NCI-H187 treated with DMSO at 0.1 percent for 48 hours (cell line): ENCODE measurements at places on chromosomes 4 and X.
A peak's percentile ranks its signal among the peaks of the same experiment; 100 is the strongest.

GRCh38 chrX:13932416-13932815 lies 97.3 kb downstream of the GEMIN8 start:
- DNase-seq, result no peak

DNA sequence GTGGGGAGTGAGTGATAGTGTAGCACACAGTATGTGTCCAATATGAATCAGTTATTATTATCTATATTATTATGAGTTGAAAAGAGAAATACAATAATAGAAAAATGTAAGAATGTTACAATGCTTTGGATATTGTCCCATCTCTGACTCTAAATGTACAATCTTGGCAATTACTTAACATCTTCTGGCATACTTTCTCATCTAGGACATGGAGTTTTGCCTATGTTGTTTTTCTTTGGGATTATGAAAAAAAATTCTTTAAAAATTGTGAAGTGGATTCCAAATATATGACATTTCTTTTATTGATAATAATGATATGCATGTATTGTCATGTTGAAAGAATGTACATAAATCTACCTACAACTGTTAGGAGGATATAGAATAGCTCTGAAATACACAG lies 84.1 kb downstream of the TBCK start:
- DNase-seq, result no peak

DNA sequence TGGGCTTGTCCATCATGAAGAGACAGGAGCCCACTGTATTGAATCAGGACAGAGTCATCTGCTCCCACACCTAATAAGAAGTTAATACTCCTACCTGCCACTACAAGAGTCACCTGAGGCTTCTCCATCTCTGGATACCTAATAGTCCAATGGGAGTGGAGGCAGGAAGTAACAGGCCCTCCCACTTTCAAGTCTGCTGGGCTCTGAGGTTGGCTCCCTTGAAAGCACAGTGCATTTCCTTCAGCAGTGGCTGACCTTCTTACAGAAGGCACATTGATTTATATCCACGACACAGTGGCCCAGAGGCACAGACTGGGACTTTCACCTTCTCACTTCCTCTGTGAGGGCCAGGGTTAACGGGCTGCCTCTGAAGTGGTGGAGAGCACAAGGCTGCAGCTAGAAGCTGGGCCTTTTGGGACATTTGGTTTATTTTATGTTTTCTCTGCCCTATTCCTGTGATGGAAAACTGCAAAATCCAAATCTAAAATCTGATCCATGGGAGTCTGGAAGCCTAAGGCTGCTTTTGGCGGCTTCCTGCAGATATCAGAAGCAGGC lies 38.1 kb downstream of the FRG2 start:
- DNase-seq, result no peak

GRCh38 chrX:87890437-87890836 lies 372.8 kb downstream of the KLHL4 start:
- DNase-seq, result no peak

DNA sequence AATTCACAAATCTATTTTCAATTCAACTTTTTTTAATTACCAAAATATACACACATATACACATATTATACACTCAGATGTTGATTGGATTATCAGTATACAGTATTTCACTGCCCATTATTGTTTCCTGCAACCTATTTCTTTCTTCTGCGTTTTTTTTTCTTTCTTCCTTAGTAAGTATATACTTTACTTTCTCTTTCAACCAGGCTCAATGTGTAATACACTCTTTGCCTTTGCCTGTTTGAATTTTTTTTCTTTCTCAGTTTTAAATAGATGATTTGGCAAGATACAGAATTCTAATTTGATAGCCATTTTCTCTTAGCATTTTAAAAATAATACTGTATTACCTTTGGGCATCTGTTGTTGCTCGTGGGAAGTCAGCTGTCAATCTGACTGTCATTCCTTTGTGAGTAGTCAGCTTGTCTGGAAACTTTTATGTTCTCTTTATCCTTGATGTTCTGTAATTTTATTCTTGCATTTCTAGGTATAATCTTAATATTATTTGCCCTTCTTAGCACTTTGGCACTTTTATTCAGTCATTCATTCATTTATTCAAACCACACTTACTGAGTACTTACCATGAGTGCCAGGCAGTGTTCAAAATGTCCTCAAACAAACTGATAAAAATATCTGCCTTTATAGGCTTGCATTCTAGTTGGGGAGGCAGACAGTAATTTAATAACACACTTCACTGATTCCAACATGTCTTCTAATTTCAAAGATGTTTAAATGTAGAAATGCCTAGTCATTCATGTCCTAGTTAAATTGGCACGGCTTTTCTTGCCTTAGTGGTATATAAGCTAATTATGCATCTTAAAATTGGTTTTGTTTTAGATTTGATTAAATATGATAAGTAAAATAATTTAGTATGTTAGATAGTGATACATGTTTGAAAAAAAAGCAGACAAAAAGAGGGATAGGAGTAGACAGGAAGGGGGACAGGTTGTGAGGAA lies 3.7 kb downstream of the USP38 start:
- DNase-seq, result no peak

GRCh38 chr4:67198727-67199126 lies 346.6 kb downstream of the CENPC start:
- DNase-seq, result peak; percentile 4

DNA sequence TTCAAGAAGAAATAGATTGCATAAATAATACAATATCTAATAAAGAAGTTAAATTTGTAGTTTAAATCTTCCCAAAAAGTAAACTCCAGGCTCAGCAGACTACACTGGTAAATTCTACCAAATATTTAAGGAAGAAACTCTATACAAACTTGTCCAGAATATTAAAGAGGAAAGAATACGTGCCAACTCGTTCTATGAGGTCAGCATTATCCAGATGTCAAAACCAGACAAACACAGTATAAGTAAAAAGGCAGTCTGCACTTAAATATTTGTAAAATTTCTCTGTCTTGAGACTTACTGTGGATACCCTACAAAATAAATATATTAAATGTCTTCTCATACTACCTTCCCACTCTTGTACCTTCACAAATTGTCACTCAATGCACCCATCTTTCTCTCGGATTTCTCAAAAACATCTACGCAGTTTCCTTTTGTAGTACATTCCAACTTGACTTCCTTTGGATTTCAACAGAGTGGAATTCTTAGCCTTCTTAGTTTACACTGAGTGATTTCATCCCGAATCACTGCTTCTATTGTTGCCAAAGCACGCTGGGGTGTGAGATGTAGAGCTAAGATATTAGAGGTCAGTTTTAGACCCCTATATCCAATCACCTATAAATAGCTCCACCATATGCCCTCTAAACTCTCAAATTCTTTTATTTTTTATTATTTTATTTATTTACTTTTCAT lies 71.6 kb upstream of the MAB21L2 start:
- DNase-seq, result no peak

DNA sequence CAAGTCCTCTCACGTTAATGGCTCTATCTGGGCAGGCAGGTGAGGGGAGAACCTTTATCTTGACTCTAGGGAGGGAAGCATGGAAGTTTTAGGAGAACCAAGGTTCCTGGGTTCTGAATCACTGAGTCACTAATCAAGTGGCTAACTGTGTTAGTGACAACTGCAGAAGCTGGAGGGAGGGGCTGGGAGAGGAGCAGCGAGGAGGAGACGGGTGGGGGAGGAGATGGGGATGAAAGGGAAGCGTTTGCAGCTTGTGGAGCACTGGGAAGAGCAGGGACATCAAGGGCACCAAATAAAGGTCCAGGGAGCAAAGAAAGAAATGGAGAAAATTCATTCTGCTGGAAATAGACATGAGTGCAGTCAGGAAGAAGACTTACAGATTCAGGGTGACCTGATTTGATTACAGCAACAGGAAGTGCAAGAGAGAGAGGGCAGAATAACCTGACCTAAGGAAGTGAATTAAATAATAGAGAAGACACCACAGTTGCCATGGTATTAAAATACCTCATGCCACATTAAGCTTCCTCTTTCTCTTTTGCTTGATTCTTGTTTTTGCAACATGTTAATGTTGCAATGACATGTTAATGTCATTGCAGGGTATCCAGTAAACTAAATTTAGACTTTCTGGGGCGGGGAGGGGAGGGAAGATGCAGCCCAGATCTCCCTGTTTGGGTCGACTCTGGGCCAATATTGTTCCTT lies 4.5 kb upstream of the SETD7 start:
- DNase-seq, result no peak

DNA sequence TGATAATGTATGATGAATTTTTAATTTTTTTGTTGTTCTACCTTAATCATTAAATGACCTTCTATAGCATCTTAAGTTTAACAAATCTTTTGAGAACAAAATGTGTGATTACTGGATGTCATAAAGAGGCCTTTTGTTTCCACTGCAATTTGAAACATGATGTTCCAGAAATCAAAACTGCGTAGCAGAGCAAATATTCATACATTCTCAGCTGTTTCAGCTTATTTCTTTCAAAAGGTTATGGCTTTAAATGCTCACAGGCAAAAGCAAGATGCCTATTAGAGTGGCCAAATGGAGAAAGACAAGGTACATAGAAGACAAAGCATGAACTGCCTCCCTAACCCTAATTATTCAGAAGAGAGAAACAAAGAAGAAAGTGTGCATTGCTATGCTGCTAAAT lies 233.0 kb upstream of the SLC7A11 start:
- no peak for DNase-seq

GRCh38 chrX:21883258-21883657 lies 27.5 kb downstream of the YY2 start:
- DNase-seq, result no peak

- no peak for DNase-seq
Observed at GRCh38 chrX:130857207-130857606, 45.8 kb downstream of the ENOX2 start.

DNA sequence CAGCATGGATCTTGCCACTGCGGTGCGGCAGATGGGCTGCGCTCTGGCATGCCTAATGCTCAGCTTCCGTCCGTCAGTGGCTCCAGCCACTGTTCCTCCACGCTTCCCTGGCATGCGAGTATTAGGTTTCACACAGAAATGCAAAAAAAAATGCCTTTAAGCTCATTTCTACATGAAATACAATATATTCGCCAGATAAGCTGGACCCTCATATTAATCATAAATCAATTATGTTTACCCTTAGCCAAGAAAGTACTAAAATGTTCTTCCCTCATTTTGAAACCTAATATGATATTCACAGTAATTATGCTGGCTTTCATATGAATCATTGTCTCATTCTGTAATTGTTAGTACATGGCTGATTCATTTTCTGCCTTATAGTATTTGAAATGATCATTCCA lies 115.5 kb upstream of the FAM241A start:
- DNase-seq, result no peak

DNA sequence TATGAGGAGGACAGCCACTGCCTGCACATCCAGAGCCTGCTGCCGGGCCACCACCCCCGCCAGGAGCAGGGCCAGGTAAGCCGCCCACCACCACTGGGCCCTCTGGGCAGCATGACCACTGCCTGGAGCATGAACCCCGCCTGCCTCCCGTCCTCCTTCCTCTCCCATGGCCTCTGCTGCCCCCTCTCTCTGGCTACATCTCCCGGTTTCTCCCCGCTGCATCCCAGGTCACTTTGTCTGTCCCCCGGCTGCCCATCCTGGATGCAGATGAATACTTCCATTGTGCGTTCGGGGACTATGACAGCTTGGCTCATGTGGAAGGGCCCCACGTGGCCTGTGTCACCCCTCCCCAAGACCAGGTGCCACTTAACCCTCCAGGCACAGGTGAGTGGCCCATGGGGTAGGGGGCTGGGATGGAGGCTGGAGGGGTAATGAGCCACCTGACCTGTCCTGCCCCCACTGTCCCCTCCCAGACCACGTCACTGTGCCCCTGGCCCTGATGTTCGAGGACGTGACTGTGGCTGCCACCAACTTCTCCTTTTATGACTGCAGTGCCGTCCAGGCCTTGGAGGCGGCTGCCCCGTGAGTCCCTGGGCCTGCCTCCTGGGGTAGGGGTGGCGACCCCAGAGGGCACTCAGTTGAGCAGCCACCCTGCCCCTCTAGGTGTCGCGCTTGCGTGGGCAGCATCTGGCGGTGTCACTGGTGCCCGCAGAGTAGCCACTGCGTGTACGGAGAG lies 6.0 kb downstream of the PLXNB3 start:
- DNase-seq, result no peak
